ENCODE measurements at places on chromosomes 2 and 18.

GRCh38 chr2:111972955-111973565 lies 74.7 kb downstream of the MERTK start:
- no peak for DNase-seq

DNA sequence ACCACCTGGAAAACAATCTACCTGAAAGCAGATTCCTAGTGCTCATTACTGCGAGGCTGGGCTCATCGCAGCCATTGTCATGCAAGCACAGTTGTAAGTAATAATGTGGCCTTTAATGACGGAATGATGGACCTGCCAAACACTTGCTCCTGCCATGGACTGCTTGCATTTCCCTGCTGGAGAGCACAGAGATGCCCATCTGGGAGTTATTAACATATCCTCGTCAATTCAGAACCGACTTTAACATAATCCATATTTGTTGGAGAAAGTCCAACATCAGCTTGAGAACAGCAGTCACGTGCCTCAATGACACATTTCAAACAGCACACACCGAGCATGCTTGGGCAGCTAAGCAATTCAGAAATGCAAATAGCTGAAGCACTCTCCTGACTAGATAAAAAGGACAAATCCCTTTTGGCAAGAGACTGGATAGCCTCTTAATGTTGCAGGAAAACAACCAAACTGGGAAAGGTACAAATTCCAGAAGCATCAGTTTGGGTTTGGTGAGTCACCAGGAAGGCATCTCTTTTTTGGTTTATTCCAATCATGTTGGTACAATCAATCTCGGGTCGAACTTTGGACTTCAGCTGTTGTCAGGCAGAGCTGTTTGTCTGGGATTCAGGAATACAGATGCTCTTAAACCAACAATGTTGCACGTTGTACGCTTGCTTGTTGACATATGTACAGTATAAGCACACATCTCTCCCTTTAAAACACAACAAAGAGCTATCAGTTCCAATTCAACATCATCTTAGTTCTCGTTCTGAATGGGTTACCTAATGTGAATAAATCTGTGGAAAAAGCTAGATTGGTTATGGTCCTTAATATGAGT lies 395.8 kb downstream of the LNPK start:
- no peak for DNase-seq

- DNase-seq, result no peak
Measured at GRCh38 chr2:217437290-217437870, 565.4 kb downstream of the TNS1 start.

DNA sequence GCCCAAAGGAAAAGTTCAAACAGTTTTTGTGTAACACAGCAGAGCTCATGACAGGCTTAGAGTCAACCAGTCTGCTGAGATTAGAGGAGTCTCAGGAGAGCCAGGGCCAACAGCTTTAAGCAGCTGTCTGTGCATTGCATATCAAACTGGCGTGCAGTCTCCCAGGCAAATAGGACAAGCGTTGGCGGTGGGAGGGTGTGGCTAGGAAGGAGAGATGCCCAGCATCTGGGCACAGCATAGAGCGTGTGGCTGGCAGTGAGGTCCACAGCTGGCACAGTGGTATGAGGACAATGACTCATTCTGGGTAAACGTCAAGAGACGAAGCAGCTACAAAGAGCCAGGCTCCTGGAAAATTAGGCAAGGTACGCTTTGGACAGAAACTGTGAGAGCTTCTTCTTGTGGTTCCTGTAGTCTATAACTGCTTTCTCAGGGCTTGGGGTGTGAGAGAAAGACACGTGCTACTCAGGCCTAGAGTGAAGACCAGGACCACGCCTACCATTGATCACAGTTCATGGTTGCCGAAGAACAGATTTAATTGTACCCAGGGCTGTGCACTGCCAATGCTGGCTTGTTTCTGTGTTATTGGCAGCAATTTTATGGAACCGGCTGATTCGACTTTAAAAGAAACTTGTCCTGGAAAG lies 14.8 kb downstream of the ZAP70 start:
- DNase-seq, result no peak

DNA sequence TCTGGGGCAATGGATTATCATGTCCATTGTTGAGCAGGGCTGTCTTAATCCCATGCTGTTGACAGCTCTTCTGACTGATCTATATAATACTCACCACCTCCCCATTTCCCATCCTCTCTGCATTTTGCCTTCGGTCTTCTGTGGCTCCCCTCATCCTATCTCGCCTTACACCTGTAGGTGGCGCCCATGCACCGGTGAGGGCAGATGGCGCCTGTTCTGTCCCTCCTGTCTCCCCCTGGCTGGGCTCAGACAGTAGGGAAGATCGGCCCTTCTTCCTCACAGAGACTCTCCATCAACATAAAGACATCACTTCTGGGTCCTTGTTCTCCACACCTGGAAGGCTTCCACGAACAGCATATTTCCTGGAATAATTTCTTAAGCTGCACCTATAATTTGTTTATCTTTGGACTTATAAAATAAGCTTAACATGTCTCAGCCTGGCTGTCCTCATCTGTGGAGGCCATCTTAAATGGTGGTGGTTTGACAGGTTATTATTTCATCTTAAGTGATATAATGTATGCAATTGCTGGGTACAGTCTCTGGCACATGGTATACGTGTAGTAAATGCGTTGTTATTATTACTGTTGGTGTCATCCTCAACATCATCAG lies 10.9 kb upstream of the CDH20 start:
- no peak for DNase-seq

GRCh38 chr2:71937396-71937795 lies 210.3 kb downstream of the CYP26B1 start:
- DNase-seq, result no peak

DNA sequence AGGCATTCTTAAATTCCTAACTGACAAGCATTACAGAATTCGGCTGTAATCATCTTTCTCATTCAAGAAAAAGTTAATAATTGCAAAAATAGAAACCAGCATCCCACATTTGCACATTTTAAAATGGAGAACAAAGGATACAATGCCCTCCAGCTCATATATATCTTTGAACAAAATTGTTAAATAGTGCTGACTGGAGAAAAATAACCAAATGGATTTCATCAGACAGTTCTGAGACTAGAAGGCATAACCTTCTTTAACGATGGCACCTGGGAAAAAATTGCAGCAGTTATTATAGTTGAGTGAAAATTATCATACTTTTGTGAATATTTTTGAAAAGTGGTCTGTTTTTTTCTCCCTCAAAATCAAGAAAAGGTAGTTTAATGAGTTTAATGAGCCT lies 138.9 kb upstream of the CDH19 start:
- DNase-seq, result no peak
